Activated CD4-positive, alpha-beta T cell treated with anti-CD3 and anti-CD28 coated beads, Interleukin-2, amount 50 U/mL, for 48 hours (primary cell): ENCODE measurements at places on chromosomes 16 and 17.

GRCh38 chr16:104355-104754 lies 26.3 kb downstream of the MPG start:
- no peak for DNase-seq

- DNase-seq = no peak
Observed at GRCh38 chr17:49015924-49016774, 19.0 kb downstream of the IGF2BP1 start.

- peak; percentile 65 for DNase-seq
Observed at GRCh38 chr16:83898463-83899271, at the start of gene MLYCD. TSS of gene MLYCD (plus strand) at chr16:83899115. CDS start at chr16:83899145, 30 bp downstream.

- no peak for DNase-seq
Observed at GRCh38 chr17:17935321-17936271, 36.6 kb downstream of the TOM1L2 start.
